ENCODE measurements at places on chromosomes 12 and 14.

GRCh38 chr14:34722723-34723545 lies 8.5 kb upstream of the CFL2 start:
- no peak for DNase-seq

GRCh38 chr12:1434296-1434955 lies 160.0 kb downstream of the FBXL14 start:
- DNase-seq = no peak

GRCh38 chr14:90697132-90697531 lies 119.1 kb downstream of the TTC7B start:
- DNase-seq = no peak

DNA sequence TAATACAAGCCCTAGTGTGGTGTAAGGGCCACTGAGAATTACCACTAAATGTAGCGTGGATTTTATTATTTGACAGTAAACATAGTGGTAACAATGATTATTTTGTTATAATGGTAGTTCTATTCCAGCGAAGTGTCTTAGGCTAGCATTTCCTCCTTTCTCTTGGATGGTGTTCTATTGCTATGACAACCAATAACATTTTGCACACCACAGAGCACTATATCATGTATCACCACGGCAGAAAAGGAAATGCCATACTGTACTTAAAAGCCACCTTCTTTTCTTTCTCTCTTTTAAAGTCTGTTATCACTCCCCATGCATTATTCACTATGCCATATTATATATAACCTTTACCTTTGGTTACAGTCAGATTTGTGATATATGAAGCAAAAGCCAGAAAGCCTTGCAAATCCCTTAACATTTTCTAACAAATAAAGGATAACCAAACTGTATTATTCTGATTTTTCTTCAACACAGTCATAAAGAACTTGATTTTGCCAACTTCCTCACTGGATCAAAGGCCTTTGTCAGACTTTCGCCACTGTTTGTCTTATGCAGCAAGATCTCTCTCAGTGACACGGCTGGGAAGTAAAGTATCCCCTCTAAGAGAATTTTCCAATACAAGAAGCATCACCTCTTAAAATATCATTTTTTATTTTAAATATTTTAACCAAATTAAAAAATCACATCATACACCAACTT lies 195.8 kb downstream of the FOXN3 start:
- no peak for DNase-seq

- no peak for DNase-seq
Measured at GRCh38 chr14:92277031-92277430, 45.9 kb upstream of the SLC24A4 start.

- no peak for DNase-seq
Measured at GRCh38 chr12:128137140-128137539, 129.8 kb upstream of the TMEM132C start.

DNA sequence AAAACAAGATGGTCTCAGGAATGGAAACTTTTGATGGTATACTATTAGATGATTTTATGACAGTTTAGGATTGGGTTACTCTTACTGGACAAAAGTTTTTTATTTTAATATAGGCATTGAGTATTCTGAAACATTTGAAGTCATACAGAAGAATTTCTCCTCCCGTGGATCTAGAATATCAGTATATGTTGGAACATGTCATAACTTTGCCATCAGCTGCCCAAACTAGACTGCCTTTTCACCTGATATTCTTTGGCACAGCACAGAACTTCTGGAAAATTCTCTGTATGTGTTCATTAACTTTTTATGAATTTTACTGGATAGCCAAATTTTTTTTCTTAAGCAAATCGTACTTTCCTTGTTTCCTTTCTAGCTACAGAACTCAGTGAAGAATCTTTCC lies 75.4 kb downstream of the KNTC1 start:
- DNase-seq = no peak

DNA sequence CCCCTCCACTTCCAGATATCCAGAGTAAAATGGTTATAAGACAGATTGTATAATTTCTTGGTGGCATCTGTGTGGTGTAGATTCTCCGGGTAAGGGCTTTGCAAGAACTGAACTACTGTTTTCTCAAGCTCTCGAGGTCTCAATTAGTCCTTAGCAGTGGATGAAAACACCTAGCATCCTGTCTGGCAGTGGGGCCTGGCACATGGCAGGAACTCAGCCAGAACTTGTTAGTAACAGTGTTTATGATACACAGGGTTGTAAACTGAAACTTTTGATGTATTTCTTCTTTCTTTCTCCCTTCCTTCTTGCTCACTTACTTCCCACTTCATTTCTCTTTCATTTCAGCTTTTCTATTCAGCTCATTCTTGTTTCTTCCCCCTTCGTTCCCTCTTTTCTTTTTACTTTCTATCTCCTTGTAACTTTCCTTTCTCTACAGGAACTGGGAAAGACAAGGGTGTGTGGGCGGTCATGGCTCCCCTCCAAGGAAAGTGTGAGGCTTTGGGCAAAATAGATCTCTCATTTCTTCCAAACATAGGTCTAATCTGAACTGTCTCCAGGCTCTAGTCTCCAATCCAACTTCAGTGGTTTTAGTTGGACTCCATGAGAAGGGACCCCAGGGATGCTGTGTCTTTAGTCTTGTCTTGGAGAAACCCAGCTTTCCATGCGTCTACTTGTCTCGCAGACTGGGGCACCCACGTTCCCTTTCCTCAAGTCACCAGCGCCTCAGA lies 159.7 kb downstream of the PAH start:
- no peak for DNase-seq

DNA sequence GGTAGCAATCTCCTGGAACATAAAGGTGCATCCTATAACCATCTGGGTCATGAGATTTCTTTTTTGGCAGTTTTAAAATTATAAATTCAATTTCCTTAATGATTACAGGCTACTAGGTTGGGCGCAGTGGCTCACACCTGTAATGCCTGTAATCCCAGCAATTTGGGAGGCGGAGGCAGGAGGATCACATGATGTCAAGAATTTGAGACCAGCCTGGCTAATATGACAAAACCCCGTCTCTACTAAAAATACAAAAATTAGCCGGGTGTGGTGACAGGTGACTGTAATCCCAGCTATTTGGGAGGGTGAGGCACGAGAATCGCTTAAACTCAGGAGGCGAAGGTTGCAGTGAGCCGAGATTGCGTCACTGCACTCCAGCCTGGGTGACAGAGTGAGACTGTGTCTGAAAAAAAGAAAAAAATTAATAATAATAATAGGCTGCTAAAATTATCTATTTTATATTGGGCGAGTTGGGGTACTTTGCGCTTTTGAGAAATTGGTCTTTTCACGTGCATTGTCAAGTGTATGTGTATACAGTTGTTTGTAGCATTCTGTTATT lies 17.2 kb upstream of the ARF6 start:
- no peak for DNase-seq

DNA sequence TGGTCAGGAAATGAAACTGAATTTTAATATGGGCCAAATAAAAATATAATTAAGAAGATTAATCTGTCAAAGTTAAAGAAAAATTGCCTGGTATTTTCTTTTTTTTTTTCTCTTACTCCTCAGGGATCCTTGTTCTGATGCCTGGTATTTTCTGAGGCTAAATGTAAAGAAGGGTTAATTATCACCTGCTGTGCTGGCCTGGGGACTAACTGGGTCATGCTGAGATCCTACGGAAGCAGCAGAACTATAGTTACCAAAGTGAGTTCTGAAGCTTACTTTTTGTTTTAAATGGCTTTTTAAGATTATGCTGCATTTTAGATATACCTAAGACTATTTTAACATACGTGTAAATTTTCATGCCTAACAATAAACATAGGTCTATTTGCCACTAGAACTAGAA lies 23.3 kb downstream of the ZC2HC1C start:
- DNase-seq = no peak

DNA sequence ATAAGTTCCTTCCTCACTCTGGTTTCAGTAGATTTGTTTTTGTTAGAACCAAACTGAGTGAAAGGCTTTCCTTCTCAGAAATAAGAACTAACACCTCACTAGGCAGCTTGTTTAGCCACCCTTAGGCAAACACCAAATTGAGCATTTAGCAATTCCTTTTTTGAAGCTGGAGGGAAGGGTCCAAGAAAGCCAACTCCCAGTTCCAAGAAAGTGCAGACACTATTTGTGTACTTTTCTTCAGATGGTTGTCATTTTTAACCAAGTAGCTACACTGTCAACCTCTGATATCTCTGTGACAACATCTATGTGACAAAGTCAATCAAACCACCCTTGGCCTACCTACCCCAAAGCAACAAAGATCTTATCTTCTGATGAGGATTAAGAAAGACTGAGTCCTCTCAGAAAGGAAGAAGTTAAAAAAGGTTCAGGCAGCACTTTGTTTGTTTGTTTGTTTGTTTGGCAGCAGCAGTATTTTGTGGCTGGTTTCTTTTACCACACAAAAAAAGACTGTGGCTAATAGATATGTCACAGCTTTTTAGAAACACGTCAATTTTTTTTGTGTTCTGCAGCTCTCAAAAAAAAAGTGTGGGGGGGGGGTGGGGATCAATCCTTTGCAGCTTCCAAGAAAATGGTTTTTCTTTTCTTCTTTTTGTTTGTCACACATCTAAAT lies 203.8 kb downstream of the CRADD start:
- no peak for DNase-seq

DNA sequence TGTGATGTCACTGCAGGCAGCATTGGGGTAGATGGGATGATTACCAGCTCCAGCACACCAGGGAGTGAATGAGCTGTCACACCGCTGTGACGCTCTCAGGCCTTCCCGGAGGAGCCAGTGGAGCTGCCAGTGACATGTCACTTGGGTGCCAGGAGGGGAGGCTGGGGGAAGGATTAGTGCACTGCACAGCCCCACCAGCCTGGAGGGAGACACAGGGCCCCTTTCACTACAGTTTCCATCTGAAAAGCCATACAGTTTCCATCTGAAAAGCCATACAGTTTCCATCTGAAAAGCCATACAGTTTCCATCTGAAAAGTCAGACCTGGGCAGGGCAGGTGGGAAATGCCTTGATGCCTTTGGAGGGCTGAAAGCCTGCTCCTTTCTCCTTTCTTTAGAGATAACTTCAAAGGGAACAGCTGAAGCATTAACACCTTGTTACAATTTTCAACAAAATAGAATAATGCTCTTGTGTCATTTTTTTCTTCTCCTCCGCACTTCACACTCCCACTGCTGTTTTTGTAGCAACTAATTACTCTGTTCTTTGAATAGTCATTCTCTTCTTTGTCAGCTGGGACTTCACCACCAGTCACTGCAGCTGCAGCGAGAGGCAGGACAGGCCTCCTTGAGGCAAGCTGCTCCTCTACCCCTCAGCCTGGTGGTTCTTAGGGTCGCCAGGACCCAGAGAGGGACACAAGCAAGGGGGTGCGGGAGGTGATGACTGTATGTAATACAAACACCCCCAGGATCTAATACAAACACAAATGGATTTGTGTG lies 256.9 kb upstream of the RGS6 start:
- no peak for DNase-seq

DNA sequence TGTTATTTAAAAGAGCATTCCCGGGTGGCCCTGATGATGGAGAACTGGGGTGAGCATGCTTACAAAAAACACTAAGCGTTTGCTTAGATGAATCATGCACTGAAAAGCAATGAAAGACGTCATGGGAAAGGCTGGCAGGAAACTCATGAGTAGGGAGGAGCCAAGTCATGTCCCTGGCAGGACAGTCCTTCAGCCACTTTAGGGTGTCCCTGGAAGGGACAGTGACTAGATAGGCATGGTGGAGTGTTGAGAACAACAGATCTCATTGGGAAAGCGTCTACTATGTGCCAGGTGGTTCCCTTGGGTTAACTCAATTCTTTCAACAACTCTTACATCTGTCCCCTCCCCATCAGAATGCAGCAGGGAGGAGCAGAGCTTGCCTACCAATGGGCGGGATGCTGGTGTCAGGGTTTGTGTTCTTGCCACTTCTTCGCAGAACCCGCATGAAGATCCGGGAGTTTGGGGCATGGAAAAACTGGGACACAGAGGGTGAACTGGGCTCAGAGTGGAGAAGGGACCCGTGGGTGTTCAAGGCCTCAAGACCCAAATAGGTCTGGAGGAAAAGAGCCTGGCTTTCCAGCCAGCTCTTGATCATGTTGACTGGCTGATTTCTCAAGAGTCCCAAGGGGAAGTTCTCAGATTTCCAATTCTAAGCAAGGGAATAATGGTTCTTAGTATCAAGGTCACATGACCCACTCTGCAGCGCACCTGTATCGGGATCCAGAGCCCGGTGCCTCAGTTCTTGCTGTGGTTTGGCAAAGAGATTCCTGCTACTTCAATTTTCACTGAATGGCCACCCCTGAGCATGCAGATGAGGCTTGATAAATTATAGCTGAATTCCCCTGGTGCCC lies 653.9 kb upstream of the TBX3 start:
- DNase-seq = no peak

DNA sequence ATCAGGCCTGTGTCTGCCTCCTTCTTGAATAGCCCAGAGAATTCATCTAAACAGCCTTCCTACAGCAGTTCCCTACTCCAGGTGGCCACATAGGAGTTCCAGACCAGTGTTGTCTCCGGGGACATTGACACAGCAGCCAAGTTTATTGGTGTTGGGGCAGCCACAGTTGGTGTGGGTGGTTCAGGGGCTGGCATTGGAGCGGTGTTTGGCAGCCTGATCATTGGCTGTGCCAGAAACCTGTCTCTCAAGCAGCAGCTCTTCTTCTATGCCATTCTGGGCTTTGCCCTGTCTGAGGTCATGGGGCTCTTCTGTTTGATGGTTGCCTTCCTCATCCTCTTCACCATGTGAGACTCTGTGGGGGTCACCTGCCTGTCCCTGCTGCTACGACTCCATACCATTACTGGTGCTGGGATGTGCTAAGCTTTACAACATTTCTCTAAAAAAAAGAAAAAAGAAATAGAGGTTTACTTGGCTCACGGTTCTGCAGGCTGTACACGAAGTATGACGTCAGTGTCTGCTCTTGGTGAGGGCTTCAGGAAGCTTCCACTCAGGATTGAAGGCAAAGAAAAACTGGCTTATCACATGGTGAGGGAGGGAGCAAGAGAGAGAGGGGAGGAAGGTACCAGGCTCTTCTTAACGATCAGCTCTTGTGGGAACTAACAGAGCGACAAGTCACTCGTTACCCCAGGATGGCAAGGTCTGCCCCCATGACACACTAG lies 57.5 kb downstream of the CHST11 start:
- no peak for DNase-seq

DNA sequence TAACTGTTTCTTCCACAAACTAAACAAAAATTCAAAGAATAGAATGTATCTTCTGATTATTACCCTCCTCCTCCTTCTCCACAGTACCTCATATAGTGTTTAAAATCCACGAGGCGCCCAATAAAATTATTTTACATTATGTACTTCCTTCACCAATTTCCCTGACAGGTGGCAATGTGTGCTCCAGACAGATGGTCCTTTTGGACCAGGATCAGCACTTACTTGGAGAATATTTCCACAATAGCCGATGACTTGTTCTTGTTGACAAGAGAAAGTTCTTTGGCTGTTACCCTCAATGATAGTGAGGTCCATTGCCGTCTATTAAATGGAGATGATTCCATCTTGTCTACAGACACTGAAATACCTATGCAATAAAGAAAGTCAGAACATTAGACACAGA lies 34.9 kb downstream of the LIMA1 start:
- DNase-seq = no peak

GRCh38 chr12:40614923-40615322 lies 77.3 kb upstream of the CNTN1 start:
- DNase-seq = no peak

DNA sequence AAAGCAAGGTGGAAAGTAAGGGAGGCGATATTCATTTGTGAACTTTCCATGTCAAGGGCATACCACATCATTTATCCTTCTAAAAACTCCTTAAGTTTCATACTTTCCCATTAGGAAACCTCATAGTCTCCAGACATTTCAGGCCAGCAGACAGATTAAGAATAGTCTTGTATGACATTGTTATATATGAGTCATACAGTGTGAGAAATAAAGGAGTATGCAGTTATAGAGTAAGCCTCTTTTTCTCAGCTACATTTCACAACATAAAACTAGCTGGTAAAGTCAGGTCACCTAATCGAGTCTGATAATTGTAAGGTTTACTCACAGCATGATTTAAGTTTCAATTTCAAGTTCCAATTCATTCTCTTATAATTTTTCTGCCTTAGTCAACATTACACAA lies 164.3 kb downstream of the GRIP1 start:
- no peak for DNase-seq

Measured in activated naive CD4-positive, alpha-beta T cell (primary cell).